H9 (cell line): ENCODE measurements at places on chromosomes 12 and 14. TPM values are rescaled to one million over a fixed set of nuclear protein-coding genes. Genes with fewer than 3 reads are reported as not detected.

DNA sequence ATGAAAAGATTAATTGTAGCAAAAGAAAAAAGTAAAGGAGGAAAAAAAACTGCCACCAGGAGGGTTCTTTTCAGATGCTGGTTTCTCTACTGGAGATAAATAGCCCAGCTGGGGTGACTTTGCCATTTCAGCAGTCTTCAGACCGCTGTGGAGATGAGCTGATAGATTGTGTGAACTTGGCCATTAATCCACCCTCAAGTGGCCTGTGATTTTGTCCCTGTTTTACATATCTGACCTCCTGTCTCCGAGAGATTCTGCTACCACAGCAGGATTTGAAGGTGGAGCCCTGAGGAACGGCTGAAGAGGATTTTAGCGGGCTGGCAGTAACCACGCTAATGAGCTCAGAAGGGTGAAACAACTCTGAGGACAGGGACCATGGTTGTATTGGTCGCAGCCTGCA lies 72.7 kb downstream of the WSCD2 start:
- no peak overlapping the region for H3K4me3 ChIP-seq
- H3K4me1 ChIP-seq = no peaks in the 10 kb centered on the region
- DNase-seq = no peak

DNA sequence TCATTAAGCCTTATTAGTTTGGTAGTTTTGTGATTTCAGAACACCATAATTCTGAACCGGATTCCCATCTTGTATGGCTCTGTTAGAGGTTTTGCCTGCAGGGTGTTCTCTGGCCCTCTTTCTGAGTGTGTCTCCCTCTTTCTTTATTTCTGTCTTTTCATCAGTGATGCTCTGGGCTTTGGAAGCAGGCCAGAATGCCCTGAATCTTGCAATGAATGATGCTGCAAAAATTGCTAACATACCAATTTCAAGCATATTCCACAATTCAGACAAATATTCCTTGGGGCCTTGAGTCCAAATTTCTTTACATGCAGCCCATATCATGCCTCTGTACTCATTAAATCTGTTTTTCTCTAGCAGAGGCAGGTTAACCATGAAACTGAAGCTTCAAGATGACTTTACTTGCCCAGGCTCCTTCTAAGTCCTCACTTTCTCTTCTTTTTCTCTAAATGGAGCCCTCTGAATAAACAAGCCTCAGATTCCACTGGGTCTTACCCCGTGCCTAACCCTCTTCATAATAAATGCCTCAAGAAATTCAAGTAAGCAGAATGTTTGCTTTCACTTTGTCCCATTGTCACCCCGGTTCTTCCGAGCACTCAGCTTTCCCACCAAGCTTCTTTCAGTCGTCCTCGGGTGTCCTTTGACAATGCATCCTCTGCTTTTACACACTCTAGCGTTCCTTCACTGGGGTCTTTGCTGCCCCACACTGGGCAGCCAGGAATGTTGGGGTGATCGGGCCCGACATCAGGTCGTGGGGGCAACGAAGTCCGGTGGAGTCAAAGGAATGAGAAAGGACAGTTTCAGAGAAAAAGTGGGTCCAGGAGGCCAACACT lies 78.8 kb upstream of the SLC38A4 start:
- no peak overlapping the region for H3K27ac ChIP-seq
- no peaks in the 10 kb centered on the region for H3K4me1 ChIP-seq
- no peak overlapping the region for H3K4me3 ChIP-seq
- no peak for DNase-seq

DNA sequence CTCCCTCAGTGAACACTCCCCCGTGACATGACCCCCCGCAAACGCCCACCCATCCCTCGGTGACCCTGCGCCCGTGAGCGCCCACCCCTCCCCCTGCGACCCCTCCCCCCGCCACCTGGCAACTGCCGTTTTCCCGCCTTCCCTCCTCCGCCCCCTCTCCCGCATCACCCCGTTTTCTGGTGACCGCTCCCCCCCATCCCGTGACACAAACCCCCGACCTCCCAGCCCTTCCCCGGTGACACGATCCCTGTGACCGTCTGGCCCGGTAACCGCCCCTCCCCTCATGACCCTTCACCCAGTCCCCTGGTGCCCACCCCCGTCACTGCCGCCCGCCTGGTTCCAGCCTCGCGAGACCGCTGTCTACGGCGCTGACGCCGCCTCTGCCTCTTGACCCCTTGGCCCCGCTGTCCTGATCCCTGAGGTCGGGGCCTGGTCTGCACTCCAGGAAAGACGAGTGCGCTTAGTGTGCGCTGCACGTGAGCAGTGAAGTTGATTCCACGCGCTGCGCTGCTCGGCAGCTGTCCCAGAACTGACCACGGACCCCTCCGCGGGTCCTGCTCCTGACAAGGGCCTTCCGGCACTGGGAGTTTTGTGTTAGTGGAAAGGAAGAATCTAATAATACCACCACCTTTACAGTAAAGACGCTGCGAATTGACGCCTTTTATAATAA lies 59.4 kb downstream of the DDX51 start:
- peak; percentile 81 for DNase-seq
- no peak overlapping the region for H3K27ac ChIP-seq
- H3K4me3 ChIP-seq = peak overlapping the region; percentile 86
- no peaks in the 10 kb centered on the region for H3K27me3 ChIP-seq
- no peaks in the 10 kb centered on the region for H3K4me1 ChIP-seq

DNA sequence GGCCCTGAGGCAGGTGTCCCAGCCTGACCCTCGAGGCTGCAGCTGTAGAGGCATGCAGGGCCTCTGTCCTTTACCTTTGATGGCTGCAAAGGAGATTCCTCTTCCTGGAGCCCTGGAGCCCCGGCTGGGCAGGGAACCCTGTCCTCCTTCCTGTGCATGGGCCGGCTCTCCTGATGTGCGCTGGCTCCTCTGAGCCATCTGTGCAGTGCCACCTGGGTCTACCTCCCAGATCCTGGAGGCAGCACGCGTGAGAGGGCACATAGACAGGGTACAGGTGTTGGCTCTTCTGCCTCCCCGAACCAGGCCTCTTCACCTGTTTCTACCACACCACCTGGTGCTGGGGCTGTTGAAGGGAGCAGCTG lies 115.1 kb downstream of the BEGAIN start:
- H3K4me3 ChIP-seq = no peak overlapping the region
- H3K36me3 ChIP-seq = peaks cover 2% of the 10 kb centered on the region; the same call in 1 of the 2 replicates
- no peak overlapping the region for H3K27ac ChIP-seq
- DNase-seq = no peak
- no peaks in the 10 kb centered on the region for H3K27me3 ChIP-seq

- no peaks in the 10 kb centered on the region for H3K4me1 ChIP-seq
- peaks cover 4% of the 10 kb centered on the region; the same call in 2 of the 3 replicates for H3K36me3 ChIP-seq
- no peak for DNase-seq
- H3K27ac ChIP-seq = no peak overlapping the region
- H3K27me3 ChIP-seq = no peaks in the 10 kb centered on the region
Observed at GRCh38 chr14:75871181-75871880, 110.5 kb downstream of the TGFB3 start.

- no peaks in the 10 kb centered on the region for H3K36me3 ChIP-seq
- no peaks in the 10 kb centered on the region for H3K4me1 ChIP-seq
- H3K27me3 ChIP-seq = no peaks in the 10 kb centered on the region; the same call in 1 of the 2 replicates
- DNase-seq = no peak
Observed at GRCh38 chr14:59678352-59678751, 101.7 kb upstream of the CCDC175 start.

DNA sequence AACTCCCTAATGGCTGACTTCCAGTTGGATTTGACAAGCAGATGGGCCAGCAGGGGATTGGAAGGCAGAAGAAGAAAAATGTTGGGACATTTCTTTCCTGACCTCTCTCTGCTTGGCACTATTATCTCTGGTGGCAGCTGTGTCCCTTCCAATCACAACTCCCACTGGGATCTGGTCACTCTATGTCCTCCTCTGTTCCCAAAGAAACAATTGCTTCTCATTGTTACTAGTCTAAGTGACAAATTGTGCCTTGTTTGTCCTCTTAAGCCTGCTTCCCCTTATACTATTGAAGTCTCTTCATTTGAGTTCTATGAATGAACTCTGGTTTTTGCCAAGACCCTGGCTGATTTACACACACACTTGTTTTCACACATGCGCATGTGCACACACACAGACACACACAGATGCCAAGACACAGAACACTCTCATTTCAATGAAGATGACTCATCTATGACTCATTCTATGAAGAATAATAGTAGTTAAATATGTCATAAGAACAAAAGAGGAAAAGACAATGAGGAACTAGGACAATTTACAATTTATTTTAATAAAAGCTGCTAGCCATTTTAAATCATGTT lies 83.0 kb upstream of the FAR2 start:
- H3K27me3 ChIP-seq = no peaks in the 10 kb centered on the region
- 0 out of 2 replicates have a peak, but pooled peaks cover 4% of the 10 kb centered on the region for H3K36me3 ChIP-seq
- H3K4me3 ChIP-seq = no peak overlapping the region
- no peak for DNase-seq
- no peak overlapping the region for H3K27ac ChIP-seq
- peaks cover 6% of the 10 kb centered on the region; the same call in 1 of the 2 replicates for H3K4me1 ChIP-seq

Gene SMCO3
- total RNA-seq = not detected in 2 replicates

Gene RNU4-1
- total RNA-seq = 3,262 and 3,277 TPM in 2 replicates

Gene HNRNPA1
- 3,193 and 3,242 TPM in 2 replicates for total RNA-seq

Gene CLEC6A
- total RNA-seq = 0.17 and 0.37 TPM in 2 replicates
